Femur (tissue), 1 donor: ENCODE measurements at places on chromosomes 13 and 19.

DNA sequence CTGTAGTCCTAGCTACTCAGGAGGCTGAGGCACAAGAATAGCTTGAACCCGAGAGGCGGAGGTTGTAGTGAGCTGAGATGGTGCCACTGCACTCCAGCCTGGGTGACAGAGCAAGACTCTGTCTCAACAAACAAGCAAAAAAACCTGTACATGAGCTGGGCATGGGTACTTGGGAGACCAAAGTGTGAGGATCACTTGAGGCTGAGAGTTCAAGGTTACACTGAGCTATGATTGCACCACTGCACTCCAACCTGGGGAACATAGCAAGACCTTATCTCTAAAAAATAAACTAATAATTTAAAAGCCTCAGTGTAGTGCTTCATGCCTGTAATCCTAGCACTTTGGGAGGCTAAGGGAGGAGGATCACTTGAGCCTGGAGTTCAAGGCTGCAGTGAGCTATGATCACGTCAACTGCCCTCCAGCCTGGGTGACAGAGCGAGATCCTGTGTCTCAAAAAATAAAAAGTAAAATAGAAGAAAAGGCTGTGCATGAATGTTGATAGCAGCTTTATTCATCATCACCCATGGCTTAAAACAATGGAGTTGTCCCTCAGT lies 12.3 kb upstream of the DOCK6 start:
- no peak for DNase-seq

- DNase-seq: no peak
Observed at GRCh38 chr13:87820241-87820640, 149.1 kb downstream of the SLITRK5 start.

DNA sequence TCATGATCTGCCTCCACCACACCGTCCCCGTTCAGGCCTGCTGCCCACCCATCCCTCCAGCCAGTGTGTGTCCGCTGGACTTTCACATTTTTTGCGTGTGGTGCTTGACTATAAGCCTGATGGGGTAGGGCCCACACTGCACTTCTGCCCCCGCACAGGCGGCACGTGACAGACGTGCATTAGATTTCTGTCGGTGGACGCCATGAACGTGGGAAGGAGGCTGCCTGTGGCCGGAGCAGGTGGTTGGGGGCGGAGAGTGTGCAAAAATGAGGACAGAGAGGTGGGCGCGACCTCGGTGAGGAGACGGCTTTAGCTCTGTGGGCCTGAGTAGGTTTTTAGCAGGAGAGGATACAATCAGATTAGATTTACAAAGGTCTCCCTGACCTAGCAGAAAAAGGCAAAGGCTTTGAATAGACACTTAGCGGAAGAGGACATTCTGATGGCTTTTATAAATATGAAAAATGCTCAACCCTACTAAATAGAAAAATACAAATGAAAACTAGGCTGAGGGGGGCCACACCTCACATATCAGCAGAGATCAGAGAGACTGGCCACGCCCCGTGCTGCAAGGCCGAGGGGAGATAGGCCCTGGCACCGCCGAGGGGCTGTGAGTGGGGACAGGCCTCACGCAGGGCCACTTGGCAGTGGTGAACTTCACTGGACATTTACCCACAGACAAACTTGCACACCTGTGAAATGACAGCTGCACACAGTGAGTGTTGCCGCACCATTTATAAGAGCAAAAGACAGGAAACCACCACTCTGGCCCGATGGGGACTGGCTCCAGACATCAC lies 25.4 kb downstream of the PAK4 start:
- DNase-seq: no peak

- no peak for DNase-seq
Observed at GRCh38 chr13:33448889-33449288, 163.3 kb upstream of the STARD13 start.

GRCh38 chr19:7757358-7757757 lies 5.7 kb upstream of the CLEC4M start:
- DNase-seq: no peak

GRCh38 chr13:97948041-97948440 lies 5.4 kb upstream of the IPO5 start:
- no peak for DNase-seq

DNA sequence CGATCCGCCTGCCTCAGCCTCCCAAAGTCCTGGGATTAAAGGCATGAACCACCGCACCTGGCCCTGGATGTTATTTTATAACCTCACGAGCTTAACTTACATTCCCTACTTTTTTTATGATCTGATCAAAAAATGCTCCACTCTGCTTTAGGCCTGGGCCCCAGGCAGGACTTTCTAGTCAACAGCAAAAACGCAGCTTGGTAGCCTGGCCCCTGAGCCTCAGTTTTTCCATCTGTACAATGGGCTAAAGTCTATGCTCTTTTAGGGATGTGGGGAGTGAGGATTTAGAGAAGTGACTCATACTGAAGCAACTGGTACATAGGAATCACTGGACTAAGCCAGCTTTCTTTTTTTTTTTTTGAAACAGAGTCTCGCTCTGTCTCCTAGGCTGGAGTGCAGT lies 11.9 kb upstream of the PIK3R2 start:
- no peak for DNase-seq

GRCh38 chr19:18669524-18669817 lies 14.0 kb upstream of the CRTC1 start:
- no peak for DNase-seq

DNA sequence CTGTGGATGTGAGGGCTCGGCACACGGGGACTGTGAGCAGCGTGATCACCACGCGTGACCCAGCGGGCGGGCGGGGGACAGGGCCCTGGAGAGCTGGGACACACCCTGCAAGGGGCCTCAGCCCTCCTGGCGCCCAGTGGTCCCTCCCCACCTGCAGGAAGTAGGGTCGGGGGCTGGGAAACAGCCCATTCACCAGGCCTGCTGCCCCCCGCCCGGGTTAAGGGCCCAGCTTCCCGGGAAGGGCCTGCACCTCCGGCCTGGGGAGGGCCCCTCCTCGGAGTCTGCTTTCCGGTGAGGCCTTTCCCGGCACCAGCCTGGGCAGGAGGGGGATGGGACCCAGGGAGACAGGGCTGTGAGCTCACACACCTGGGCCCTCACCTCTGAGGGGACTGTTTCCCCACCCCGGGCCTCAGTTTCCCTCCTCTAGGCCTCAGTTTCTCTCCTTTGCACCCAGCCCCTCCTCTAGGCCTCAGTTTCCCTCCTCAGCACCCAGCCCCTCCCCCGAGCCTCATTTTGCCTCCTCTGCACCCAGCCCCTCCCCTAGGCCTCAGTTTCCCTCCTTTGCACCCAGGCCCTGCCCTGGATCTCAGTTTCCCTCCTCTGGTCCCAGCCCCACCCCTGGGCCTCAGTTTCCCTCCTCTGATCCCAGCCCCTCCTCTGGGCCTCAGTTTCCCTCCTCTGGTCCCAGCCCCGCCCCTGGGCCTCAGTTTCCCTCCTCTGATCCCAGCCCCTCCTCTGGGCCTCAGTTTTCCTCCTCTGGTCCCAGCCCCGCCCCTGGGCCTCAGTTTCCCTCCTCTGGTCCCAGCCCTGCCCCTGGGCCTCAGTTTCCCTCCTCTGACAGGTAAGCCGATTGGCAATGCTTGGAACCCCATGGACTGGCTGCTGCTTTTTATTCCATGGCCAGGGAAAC lies 1.9 kb upstream of the MADCAM1 start:
- DNase-seq: peak; percentile 36

DNA sequence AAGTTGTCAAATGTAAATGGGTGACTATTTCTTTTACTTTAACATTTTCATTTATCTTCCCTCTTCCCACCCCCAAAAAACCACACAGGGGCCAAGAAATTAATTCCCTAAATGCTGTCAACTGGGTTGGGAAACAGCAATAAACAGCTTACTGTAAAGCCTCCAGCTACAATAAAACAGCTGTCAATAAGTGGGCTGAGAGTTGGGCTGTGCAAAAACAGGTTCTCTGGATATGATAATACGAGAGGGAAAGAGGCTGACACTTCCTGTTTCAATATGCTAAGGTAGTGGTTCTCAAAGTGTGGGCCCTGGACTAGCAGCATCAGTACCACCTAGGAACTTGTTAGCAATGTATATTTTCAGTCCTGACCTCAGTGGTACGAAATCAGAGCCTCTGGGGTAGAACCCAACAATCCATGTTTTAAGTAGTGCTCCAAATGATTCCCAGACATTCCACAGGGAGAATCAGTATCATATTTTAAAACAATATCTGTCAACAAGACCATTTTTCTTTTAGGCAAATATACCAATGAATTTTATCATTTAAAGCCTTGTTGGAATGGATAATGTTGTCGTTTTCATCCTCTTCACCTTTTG lies 8.4 kb downstream of the PCDH9 start:
- no peak for DNase-seq

GRCh38 chr13:94813920-94814475 lies 101.7 kb upstream of the SOX21 start:
- no peak for DNase-seq

DNA sequence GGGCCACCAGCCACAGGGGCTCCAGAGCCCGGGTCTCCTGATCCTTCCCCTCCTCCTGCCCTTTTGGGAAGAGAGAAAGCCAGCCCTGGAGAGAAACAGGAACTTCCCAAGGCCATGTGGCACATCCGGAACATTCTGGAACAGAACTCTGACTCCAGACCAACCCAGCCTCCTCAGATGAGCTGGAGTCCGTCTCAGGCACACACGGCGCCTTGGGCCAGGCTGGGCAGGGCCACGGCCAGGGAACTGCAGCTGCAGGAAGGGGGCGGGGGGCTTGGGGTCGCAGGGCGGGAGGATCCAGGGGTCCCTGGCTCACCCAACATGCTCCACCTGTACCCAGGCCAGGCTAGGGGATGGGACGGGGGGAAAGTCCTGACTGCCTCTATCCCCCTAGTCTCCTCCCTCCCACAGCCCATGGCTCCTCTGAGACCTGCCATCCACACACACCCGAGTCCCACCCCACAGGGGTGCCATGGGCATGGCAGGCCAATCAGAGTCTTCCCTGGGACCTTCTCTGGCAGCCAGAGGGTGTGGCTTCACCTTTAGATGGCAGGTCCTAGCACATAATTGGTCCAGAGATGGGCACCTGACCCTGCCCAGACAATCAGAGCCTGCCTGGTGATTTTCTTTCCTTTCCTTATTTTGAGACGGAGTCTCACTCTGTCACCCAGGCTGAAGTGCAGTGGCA lies 22.9 kb downstream of the SBNO2 start:
- DNase-seq: no peak

DNA sequence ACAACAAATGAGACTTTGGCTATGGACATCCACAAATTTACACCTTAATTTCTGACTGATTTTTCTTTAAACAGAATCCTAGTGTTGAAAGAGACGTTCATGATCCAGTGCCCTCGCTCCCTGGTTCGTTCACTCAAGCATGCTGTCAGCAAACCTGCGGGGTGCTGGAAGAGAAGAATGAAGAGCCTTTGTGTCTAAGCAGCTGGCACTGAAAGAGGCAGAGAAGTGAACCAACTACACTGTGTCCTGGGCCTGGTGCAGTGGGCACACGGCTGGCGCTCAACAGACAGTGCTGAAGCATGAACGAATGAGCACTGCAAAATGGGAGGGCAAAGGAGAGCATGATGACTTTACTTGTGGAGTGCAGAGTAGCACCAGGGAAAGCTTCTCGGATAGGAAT lies 46.8 kb downstream of the MIPEP start:
- DNase-seq: no peak

DNA sequence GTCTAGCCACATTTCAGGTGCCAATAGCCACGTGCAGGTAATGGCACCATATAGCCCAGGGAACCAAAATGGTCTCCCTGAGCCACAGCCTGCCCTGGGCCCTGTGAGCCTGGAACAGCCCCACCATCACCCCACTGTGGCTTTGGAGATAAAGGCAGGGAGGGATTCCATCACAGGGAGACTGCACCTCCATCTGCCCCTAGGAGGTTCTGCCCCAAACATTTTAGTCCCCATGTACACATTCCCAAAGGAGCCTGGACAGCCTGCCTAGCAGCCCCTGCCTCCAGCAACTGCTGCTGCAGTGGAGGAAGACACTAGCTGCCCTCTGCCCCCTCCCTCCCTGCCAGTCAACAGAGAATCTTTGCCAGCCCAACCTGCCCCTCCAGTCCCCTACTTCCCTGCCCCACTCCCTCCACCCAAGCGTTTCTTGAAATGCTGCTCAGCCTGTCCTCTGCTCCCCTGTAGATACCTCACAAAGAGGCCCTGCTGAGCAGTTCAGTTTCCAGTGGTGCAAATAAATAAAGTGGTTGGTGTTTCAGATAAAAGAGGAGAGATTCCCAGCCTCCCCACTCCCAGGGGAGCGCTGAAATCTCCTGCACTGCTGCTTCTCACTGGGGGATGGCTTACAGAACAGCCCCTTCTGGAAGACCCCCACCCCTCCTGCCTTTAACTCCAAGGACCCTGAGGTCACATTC lies 921.8 kb downstream of the UQCRFS1 start:
- DNase-seq: no peak

DNA sequence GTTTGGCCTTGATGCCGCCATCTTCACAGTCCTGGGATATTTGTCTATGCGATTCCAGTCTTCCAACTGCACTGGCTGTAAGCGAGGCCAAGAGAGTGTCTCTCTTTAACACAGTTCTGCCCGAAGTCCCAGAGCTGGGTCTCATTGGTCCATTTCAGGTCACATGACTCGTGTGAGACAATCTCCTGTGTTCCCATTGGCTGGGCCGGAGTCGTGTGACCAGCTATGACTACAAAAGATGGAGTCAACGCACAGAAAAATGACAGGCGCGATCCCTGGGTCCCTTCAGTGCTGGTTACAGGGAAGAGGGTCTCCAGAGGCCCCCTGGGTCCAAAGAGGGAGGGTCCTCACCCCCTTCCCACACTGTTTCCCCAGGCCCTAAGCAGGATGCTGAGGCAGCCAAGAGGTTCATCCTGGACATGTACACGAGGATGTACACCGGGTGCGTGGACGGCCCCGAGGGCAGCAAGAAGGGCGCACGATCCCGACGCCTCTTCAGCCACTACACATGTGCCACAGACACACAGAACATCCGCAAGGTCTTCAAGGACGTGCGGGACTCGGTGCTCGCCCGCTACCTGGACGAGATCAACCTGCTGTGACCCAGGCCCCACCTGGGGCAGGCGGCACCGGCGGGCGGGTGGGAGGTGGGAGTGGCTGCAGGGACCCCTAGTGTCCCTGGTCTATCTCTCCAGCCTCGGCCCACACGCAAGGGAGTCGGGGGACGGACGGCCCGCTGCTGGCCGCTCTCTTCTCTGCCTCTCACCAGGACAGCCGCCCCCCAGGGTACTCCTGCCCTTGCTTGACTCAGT lies 15.9 kb upstream of the S1PR4 start:
- no peak for DNase-seq

GRCh38 chr13:58953638-58954037 lies 1210.1 kb downstream of the DIAPH3 start:
- no peak for DNase-seq

DNA sequence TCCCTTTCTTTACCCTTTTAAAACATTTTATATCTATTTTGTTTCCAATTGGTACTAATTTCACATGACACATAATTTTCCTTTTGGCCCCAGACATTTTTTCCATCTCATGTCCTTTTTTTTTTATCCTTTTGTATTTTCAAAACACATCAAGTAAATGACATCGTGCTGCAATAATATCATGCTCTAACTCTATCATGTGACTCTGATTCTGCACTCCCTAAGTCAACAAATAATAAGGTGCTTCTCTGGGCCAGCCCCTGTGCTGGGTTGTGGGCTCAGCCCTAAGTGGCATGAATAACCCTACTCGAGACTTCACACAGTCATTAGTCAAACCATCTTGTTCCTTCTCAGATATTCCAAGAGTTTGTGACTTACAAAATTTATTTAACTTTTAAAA lies 21.7 kb downstream of the NALCN start:
- DNase-seq: no peak

- DNase-seq: no peak
Observed at GRCh38 chr13:79090552-79091124, 315.4 kb downstream of the RBM26 start.
